ENCODE measurements at places on chromosomes 2 and 18.

GRCh38 chr18:13521418-13521817 is 204.9 kb downstream of the FAM210A start:
- no peak for DNase-seq

DNA sequence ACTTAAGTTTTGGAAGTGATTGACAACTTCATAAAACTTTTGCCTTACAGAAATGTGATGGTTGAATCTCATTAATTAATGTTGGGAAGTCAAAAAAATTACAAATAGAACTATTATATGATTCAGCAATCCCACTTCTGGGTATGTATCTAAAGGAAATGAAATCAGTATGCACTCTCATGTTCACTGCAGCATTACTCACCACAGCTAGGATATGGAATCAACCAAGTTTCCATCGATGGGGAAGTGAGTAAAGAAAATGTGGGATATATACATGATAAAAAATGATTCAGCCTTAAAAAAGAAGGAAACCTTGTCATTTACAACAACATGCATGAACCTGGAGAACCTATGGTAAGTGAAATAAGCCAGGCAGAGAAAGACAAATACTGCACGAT is 112.4 kb upstream of the WDR75 start:
- no peak for DNase-seq

- DNase-seq: no peak
Observed at GRCh38 chr2:238345297-238345968, 25.1 kb downstream of the TRAF3IP1 start.

- no peak for DNase-seq
Observed at GRCh38 chr2:150607390-150607811, 119.9 kb upstream of the RND3 start.

DNA sequence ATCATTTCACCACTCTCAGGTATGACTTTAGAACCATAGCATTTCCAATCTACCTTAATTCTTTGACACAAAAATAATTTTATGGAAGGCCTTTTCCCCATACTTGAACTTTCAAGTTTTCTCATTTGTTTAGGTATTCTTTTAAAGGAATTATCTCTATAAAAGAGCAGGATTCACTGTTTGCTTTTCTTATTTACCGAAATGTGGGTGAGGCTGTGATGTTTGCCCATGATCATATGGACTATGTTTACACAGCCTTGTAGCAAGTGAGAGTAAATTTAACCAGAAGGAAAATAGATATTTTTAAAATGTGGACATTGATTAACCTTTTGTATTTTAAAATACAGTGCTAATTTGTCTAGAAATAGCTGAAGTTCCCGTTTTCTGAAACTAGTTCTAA is 26.3 kb downstream of the CAB39 start:
- no peak for DNase-seq

All from NCI-H187 treated with DMSO at 0.1 percent for 48 hours (cell line).